Dermis blood vessel endothelial cell (primary cell): ENCODE measurements at places on chromosomes 2 and 18. TPM values are rescaled to one million over a fixed set of nuclear protein-coding genes. Genes with fewer than 3 reads are reported as not detected.

STPG4 gene
- 0.14 TPM in 1 of 2 replicates, not detected in the other for total RNA-seq

MYOM1 gene
- total RNA-seq = 2.2 and 2.7 TPM in 2 replicates

LYG1 gene
- 0.28 and 1.2 TPM in 2 replicates for total RNA-seq

EGR4 gene
- total RNA-seq = not detected in 2 replicates

NEURL3 gene
- 0.05 and 0.51 TPM in 2 replicates for total RNA-seq

KCNE4 gene
- 0.14 and 1.2 TPM in 2 replicates for total RNA-seq

RAD51AP2 gene
- not detected in 2 replicates for total RNA-seq

DNA sequence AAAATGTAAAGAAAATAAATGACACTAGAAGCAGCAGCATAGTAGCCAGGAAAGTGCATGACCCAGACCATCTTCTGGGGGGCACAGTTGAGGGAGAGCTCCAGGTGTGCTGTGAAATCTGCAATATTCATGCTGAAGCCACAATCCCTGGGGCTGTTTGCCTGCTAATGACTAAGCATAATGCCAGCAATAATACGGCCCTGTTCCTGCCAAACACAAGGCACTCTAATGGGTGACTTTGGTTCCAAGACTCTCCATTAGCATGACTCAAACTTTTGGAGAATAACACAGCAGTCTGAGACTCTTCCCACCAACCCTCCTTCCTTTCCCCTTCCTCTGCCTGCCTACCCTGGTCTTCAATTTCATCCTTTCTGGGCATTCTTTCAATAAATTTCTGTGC is 77.9 kb upstream of the DOCK10 start:
- DNase-seq = no peak

GRCh38 chr2:181891966-181892798 is 652 bp downstream of the ITPRID2 start:
- peak; percentile 68 for DNase-seq

DNA sequence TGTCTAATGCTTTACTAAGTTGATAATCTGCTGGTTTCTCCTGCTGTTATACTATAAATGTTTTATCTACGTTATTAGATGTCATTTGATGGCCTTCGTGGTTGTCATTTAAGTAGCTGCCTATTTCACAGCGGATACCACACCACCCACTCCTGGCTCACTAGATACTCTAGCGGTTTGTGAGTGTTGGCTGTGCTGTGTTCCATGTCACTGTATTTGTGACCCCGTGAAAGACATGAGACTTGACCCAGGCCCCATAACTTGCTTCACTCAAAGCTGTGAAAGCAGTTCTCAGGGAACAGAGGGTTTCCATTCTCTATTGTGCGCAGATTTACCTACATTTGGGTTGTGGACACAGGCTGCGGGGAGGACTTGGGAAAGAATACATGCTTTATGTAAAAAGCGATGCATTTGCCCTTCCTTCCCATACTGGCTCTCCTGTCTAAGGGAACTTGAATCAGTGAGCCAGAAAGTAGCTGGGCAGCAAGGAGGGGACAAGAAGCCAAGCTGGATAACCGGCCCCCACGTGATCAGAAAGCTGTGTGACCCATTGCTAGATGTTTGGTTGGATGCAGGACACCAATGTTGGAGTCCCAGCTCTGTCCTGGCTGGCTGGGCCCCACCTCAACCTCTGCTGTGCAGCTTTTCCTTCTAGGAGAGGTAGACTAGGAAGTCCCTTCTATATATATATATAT is 52.2 kb downstream of the PLB1 start:
- no peak for DNase-seq

DNA sequence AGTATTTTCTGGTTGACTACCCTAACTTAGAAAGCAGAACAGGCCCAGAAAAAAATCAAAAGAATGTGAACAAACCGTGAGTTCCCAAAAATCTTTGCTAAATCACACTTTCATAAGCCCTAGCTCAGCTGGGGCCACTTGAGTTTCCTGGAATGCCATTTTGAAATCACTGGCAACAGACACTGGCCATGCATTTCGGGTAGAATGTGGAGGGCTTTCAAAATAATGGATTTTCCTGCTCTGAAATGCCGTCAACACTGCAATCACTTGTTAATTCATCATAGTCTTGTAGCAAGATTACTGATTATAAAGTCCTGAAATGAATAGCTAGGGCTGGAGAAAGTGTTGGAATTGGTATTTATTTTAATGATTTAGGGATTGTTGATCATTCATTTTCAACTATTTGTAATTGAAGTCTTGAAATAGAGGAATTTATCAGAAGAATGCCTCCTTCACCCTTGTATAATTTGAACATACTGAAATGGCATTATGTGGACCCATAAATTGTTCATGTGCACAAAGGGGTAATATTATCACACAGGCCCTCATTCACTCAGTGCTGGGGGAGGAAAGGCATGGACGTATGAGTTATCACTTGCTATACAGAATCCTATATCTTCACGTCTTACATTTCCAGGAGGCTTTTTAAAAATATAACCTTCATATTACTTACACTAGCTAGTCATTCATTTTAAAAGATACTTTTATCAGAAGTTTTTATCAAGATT is 134.8 kb downstream of the DTNA start:
- DNase-seq = no peak

- DNase-seq = peak; percentile 28
These were observed 28.4 kb downstream of the GREB1L start for GRCh38 chr18:21270453-21270852.

- DNase-seq = peak; percentile 42
These were observed 2.0 kb downstream of the PXDN start for GRCh38 chr2:1742301-1742680.

DNA sequence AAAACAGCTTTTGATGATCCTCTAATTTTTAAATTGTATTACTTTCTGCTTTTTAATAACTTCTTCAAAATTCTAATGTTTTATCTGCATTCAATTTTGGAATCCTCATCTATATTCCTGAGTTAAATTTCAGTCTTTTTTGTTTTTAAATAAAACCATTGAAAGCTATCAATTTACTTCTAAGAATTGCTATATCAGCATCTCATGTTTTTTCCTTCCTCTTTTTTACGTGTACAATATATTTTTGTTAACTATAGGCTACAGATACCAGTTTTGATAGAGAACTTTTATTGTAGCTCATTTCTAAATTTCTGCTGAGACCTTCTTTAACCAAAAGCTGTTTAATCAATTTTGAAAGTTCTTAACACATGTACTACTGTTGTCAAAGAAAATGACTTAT is 84.5 kb downstream of the SS18 start:
- DNase-seq = no peak

DNA sequence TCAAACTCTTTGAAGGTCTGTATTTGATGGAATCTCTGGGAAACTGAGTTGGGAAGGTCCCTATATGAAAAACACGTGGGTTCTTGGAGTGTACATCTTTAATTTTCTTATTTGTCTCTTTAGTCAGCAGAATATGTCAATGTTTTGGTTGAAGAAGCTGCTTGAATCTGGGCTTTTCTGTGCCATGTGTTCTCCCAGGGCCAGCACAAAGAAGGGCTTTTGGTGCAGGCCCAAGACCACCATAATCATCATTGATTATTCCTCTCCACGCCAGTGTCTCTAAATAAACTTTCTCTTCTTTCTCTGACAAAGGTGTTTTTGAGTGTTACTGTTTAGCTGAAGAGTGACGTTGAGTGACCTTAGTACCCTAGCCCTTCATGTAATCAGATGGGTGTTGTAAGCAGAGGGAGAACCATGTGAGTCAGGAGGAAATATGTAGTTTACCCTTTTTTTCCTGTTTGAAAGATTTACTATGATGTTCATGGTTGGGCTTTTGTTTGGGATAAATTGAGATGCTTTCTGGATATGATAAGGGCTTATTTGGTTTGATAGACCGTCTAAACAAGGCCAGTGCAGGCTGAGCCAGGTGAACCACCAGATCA is 11.6 kb upstream of the TNP1 start:
- no peak for DNase-seq

DNA sequence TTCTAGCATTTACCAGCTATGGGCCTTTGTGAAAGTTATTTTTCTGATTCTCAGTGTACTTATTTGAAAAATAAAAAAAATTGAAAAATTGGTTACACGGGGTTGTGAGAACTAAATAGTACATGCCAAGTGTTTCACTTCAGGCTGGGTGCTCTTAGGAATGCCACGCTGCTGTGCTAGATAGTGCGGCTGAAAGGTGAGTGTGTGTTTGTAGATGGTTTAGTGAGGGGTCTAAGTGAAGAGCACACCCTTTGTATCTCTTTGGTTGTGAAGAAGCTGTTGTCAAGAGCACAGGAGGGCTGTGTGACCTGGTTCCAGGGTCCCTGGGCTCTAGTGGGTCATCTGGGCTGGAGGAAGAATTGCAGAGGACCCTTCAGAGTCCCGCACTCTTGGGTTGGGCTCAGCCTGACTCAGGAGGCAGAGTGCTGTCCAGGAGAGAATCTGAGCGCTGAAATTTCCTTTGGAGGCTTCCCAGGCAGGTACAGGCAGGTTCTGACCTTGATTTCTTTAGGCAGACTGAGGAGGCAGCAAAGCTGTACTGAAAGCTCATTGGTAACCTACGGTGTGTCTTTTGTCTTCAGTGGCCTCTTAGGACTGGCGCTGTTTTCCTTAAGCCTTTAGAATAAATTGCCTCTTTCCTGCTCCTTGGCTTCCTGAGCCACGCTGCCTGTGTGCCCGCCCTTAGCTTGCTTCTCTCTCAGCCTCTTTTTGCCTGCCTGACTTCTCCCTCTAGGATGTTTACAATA is 44.4 kb downstream of the MAP4K4 start:
- peak; percentile 59 for DNase-seq

DNA sequence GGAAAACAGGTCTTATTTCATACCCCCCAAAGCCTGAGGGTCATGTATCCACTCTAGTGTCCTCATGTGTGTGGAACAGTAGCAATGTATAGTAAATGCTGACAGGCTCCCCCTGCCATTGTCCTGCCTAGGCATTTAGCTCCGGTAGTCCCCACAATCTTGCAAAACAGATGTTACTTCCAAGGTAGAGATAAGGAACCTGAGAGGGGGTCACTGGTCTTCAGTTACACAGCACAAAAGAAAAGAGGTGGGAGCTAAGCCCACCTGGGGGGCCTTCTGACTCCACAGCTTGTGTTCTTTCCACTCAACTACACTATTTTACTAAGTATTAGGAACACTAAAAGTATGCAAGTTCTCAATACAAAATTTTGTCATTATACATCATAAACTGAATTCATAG is 17.4 kb upstream of the FECH start:
- no peak for DNase-seq
